ENCODE measurements at places on chromosomes 3 and 15.

DNA sequence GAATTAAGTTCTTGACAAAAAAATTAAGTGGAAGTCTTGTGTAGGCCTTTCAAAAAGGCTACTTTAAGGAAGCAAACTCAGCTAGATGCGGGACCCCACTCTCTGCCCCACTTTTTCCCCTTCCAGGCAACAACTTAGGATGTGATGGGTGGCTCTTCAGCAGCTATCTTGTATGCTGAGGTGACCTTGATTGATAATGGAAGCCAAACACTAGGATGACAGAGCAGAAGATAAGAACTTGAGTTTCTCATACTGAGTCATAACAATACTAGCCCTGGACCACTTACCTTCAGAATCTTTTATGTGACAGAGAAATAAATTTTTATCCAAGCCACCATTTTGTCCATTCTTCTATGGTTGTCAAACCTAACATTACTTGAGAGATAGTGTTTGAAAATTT lies 16.1 kb downstream of the PDCD10 start:
- no peak for DNase-seq

DNA sequence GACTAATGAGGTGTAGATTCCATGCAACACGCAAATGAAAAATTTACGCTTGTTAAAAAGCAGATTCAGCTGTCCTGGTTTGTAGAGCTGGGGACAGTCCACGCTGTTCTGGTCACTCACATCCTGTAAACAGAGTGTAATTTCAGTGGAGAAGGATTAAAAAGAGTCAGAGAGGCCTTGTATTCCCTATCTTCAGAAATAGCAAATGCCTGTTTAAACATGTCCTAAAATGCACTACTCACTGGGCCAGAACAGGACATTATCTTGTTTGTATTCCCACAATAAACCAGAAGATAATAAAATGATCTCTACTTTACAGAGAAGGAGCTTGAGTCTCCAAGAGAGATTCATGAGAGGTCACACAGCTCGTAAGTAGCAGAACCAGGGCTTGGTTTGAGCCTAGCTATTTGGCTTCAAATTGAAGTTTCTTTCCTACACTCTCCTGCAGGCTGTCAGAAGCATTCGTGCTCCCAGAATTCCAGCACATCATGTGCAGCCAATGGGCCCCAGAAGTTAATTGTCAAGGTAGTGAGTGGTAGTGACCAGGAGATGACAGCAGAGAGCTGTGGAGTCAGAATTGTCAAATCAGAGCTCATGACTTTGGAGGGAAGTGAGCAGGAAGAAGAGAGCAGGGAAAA lies 242.5 kb downstream of the ATP8B4 start:
- DNase-seq = no peak

DNA sequence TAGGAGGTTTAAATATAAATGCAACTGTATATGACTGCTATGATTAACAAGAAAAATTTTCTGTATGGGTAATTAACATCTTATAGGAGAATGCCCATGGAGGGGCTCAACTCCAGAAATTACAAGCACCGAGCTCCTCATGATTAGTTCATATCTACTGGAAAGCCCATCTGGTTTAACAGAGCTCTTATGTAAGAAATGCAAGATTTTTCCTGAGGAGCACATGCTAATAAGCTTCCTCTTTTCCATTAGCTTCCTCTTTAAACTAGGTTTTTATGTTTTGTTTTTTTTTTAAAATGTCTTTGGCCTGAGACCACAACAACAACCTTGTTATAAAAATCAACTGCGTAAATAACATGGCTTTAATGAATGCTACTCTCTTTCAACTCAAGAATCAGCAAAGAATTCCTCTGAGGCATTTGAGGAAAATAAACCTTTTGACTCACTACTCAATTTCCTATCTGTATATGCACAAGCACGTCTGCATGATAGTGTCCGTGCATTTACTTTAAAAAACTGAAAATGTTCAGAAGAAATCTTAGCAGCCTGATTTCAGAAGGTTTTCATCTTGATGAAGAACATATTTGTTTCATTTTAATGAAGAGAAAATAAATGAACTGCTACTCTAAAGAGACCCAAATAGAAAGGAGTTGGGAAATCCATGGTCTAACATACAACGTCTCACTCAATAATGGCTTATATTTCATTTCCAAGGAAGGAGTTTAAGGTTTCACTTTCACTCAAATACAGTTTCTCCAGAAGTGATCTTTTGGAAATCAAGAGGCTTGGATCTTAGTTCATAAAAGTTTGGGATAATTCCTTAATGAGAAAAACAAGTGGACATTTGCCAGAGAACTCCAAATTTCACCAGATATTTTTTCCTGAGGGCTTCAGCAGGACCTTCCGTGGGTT lies 180.8 kb downstream of the KCNAB1 start:
- no peak for DNase-seq

GRCh38 chr3:81760215-81760614 lies 1.2 kb downstream of the GBE1 start:
- no peak for DNase-seq

DNA sequence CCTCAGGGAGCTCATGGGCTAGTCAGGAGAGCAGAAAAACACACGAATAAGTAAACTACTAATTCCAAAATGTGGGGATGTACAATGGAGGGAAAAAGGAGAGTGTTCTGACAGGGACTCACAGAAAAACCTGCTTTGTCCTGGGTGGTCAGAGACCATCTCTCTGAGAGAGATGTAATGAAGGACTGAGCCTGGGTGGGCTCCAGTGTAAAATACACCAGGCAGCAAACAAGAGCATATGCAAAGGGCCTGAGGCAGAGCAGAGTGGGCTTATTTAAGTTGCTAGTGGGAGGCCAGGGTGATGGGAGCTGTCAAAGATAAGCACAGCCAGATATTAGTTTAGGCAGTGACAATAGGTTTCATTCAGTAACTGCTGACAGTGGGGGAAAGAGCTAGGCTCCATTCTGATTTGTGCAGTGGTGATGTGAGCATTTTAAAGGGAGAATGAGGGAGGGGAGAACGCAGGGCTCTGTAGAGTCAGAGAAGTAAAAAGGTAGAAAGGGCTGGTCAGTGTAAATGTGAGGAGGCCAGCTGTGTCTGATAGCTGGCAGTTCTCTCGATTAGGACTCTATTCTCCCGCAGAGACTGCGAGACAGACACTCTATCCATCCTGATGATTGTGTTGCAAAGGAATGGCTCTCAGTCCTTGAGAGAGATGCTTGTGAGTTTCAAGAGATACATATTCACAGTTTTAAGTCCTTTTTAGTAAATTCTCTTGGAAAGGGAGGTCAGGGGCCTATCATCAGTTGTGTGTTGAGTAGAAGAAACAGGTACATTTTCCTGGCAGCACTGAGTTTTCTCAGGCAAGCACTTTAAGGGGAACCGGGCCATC lies 3.5 kb downstream of the TF start:
- no peak for DNase-seq

DNA sequence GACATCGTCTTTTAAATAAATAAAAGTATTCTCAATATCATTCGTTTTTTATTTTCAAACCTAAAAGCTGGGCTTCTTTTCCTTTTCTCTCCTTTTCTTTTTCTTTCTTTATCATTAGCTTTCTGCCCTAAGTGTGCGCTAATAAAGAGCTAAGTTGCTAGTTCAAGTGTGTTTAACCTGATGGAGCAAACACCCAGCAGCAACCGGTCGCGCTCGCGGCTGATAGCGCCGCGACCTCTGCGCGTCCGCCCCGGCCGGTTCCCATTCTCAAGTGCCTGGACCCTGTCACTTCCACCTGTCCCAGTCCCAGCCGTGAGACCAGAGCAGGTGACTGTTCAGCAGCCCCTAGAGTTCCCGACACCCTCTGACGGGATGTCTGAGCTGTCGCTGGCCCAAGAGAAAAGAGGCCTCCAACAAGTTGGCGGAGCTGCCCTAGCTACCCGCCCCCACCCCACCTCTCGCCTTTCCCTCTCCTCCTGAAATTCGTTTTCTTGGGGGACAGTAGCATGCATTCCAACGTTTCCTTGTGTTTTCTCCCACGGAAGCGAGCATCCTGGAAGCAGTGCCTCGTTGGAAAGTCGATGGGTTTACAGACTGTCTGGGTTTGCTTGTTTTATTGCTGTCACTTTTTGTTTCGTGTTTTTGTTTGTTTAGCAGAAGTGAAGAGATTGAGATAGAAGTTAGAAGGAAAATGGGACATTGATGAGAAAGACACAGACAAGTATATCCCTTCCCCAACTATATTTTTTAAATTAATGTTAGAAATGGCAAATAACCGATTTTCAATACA lies 3.1 kb upstream of the MECOM start:
- DNase-seq = no peak

GRCh38 chr15:95690631-95691340 lies 639.7 kb upstream of the NR2F2 start:
- DNase-seq = no peak

DNA sequence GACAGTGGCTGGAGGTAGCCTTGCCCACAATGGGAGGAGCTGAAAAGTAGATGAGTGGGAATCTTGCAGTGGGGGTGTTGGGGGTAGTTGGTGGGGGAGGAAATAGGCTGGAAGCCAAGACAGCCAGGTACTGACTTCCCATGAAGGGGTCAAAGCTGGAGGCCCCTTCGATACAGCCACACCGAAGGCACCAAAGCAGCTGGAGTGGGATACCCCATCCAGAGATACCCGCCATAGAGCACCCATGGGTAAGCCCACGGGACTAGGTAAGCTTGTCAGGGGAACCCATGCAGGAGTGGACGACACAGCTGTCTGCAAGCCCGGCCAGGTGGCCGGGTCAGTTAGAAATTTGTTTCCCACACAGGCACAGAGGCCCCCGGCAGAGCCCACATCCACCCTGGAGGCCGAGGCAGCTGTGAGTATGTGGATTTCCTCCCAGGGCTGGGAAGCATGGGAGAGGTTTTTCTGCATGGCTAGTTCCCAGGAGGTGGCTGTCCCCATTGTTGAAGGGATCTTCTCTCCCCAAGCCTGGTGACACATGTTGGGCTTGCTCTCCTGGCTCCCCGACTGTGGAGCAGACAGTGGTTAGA lies 28.6 kb downstream of the PRR23E start:
- no peak for DNase-seq

DNA sequence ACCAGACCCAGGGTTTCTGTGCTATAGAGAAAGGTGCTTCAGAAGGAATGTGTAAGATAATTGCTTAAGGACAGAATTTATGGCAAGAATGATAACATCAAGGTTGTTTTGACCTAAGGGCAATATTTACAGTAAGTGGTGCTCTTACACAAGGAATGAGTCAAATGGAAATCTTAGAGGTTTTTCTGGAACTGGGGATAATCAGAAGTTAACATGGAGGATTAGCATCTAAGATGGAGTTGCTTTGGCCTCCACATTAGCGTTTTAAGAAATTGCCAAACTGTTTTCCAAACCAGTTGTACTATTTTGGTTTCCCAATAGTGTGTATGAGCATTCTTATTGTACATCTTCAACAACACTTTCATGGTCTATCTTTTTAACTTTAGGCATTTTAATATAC lies 3.1 kb downstream of the WDR93 start:
- no peak for DNase-seq

- no peak for DNase-seq
Observed at GRCh38 chr3:67458896-67459530, 195.4 kb downstream of the SUCLG2 start.

GRCh38 chr15:59377924-59378323 lies 5.3 kb upstream of the MYO1E start:
- no peak for DNase-seq

DNA sequence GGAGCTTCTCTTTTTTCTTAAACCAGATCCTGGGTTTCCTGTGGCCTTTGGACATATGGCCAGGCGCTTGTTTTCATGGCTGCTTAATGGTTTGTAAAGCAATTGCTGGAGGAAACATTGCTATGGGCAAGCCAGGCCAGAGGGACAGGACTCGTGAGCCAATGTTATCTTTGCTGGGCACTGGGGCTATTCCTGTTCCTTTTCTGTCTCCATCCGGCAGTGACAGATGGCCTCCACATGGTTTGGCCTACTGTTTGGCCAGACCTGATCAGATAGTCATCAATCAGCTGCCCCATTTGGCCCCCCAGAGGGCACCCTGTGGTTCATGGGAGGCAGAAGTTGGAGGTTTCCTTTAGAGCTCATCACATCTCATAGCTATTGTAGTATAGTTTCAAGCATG lies 326.1 kb upstream of the ROPN1 start:
- DNase-seq = no peak

DNA sequence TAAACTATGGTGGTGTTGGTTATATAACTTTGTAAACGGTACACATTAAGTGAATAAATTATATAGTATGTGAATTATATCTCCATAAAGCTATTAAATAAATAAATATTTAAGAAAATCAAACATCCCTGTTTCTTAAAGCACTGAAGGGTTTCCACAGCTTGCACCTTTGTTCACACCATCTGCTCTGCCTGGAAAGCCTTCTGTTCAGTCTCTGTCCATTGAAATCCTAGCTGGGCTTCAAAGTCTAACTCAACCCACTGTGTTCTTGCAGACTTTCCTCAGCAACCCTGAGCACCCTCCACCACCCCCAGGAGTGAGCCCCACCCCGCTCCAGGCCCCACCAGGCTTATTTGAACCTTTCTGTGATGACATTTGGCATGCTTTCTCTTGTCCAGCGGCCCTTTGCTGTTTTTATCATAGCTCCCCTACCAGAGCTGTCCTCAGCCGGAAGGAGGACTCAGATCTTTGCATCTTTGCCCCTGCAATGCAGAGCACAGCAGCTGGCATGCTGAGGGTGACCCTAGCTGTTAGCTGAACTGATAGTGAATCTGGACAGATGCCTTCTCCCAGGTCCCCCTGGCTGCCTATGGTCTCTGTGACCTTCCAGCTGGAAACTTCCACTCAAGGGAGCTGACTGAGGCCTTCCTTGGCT lies 105.2 kb downstream of the DAPK2 start:
- peak; percentile 5 for DNase-seq

- no peak for DNase-seq
Observed at GRCh38 chr3:128575777-128576176, 74.8 kb downstream of the RPN1 start.

- DNase-seq = no peak
Observed at GRCh38 chr15:39974656-39975230, 40.8 kb downstream of the EIF2AK4 start.

DNA sequence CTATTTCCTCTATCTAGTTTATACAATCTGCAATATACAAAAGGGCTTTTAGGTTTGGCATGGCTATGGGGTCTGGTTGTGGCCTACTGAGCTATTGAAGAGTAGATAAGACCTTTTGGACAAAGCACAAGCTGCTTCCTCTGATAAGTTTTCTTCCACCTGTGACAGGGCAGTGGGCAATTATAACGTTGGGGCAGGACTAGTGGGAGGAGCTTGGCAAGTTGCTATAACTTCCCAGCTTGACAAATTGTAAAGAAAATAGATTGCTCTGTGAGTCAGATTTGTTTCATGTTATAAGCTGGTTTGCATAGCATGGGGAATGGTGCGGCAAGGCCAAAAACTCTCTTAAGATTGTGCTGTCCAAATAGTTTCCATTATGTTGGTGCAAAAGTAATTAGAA lies 64.9 kb downstream of the SLC7A14 start:
- DNase-seq = no peak

DNA sequence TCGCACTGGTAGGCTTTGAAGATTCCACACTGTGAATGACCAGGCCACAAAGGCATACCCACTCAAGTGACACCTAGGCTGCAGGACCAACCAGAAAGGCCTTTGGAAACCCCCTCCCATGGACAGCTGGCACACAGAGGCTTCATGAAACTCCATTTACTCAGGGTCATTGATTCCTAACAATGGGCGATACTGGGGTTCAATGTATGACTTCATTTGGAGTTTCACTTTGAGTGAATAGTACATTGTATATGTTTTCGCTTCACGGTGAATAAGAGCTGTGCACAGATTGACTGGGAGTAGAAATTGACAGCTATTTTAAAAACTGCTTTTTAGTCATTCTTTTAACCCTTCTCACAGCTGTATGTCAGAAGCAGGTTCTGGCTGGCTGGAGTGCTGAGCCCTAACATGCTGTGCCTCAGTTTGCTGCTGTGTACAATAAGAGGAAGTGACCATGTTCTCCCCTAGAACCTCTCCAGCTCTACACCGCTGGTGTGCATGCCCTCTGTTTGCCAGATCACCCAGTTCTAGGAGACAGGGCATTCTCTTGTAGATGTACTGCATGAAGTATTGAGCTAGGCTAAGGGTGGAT lies 15.4 kb upstream of the CX3CR1 start:
- DNase-seq = no peak
